Renal cortex interstitium (tissue), 15 donors: ENCODE measurements at places on chromosomes 3 and 15. TPM values are rescaled to one million over a fixed set of nuclear protein-coding genes. Genes with fewer than 3 reads are reported as not detected.

SST gene
- polyA plus RNA-seq, result 0.45 TPM

SLC22A14 gene
- polyA plus RNA-seq, result 0.66 TPM

GOLGA8T gene
- polyA plus RNA-seq, result not detected

SEMA3B gene
- 169 TPM for polyA plus RNA-seq

CAMK2N2 gene
- not detected for polyA plus RNA-seq

KNL1 gene
- polyA plus RNA-seq, result 25.6 TPM

CLDN16 gene
- polyA plus RNA-seq, result 35.2 TPM

GOLGA8N gene
- polyA plus RNA-seq, result 14.8 TPM

GSK3B gene
- polyA plus RNA-seq, result 51.5 TPM

ALPK3 gene
- polyA plus RNA-seq, result 17.4 TPM

PROS1 gene
- 41.7 TPM for polyA plus RNA-seq

TAGLN3 gene
- 1.5 TPM for polyA plus RNA-seq

VPS13C gene
- 58.0 TPM for polyA plus RNA-seq

SIDT1 gene
- polyA plus RNA-seq, result 3.9 TPM

SYNPR gene
- 0.11 TPM for polyA plus RNA-seq

SNTN gene
- polyA plus RNA-seq, result not detected

SLC12A1 gene
- 489 TPM for polyA plus RNA-seq
